DMS 273 treated with DMSO at 0.1 percent for 48 hours (cell line): ENCODE measurements at places on chromosomes 4 and X.

GRCh38 chr4:168119890-168120289 is 27.6 kb downstream of the ANXA10 start:
- DNase-seq: no peak

DNA sequence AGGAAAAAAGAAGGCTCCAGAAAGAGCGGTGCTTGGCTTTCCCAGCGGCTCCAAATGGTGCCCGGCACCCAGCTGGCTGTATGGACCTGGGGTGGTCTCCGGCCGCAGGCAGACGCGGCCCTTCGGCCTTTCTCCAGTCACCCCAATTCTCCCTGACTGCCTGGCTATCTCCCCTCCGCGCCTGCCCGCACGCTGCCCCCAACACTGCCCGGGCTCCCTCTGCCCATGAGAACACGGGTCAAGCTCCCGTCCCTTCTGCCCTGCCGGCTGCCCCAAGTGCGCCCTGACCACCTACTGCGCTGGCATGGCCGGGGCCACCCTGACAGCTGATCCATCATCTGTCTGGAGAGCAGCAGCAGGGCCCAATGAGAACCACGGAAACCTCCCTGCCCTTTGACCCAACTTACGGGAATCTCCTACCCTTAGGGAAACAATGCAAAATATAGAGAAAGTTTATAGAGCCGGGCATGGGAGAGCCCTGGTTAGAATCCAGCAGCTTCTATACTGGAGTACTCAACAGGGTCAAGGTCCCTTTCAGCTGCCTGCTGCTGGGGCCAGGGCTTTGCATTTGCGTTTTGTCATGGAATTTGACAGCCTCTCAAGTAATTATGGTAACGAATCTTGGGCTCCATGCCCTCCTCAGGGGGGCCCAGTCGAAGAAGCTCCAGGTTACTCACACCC is 1.2 kb upstream of the FAM3A start:
- DNase-seq: no peak

DNA sequence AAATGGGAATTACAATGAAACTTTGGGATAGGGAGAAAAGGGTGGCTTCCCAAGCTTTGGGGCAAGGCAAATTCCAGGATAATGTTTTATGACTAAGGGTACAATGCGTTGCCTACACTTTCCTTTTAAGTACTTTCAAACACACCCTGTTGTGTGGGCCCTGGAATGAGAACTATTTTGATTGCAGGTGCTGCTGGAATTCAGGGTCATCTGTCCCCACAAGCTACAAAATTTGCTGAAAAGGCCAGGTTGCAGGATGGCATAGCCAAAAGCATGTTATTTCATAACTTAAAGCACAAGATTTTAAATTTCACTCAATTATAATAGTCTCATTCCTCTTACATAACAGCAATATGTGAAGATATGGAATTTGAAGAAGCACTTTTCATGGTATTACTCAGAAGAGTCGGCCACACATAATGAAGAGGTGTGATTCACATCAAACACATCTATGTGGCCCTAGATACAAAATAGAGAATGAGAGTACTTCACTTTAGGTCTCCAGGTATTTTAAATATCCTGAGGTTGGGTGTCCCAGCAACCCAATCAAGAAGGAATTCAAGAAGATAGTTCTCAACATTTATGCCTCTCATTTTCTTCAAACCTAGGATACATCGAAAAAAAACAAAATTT is 89.3 kb downstream of the APBB2 start:
- DNase-seq: no peak

DNA sequence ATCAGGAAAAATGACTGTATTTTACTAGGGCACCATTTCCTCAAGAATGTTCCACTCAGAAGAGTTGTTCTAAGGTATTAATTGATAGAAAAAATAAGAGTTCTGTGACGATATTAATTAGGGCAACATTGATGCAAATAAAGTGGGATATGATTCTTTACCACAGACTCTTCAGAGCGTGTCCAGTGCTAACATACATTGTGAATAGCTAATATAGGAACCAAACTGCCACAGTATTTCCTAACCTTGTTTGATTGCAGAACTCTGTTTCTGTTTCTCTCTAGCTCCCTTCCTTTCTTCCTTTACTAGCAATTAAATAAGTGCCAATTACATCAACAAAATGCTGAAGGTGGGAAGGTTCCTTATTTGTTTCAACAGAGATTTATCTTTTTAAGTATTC is 154.1 kb upstream of the CPEB2 start:
- DNase-seq: no peak

DNA sequence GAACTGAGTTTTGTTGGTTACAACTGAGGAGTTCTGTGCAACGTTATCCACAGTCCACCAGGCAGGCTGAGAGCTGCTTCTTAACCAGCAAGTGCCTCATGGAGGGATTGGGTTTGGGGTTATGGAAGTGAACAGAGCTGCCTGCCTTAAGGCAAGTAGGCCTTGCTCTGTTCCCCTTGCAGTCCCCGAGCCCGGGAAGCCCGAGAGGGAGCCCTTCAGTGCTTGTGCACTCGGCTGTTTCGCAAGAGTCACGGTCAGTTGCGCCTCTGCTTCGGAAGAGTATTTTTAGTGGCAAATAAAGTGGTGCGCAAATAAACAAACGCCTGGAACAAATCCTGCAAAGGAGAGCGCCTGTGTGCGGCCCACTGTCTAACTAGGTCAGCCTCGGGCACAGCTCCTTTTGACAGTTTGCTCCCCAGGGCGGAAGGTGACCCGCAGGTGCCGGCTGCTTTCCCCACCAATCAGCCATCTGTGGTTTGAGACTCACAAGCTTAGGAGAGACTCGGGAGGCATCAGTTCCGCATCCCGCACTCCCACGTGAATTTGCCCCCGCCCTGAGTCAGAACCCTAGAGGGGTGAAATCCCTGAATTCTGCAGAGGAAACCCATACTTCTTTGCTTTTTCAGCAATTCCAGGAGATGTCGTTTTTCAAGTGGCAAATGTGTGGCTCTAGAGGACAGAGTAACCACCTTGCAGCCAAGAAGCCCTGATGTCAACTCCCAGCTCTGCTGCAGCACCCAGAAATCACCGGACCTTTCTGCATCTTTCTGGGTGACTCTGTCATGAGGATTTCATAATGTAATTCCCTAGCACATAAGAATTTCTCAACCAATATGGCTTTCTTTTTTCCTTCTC is 56.8 kb downstream of the LGI2 start:
- no peak for DNase-seq

GRCh38 chrX:40415675-40416074 is 165.1 kb upstream of the ATP6AP2 start:
- DNase-seq: no peak

DNA sequence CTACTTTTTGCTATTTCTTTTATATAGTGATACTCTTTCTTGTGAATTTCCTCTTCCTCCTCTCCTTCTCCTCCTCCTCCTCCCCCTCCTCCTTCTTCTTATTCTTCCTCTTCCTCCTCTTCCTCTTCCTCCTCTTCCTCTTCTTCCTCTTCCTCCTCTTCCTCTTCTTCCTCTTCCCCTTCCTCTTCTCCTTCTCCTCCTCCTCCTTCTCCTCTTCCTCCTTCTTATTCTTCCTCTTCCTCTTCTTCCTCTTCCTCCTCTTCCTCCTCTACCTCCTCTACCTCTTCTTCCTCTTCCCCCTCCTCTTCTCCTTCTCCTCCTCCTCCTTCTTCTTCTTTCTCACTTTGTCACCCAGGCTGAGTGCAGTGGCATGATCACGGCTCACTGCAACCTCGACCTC is 36.3 kb upstream of the RBMX start:
- DNase-seq: no peak

- no peak for DNase-seq
Observed at GRCh38 chr4:81142744-81143143, 72.3 kb downstream of the PRKG2 start.

GRCh38 chrX:50081282-50081889 is 119.4 kb downstream of the AKAP4 start:
- no peak for DNase-seq

- DNase-seq: no peak
Observed at GRCh38 chr4:141046255-141046654, 87.0 kb downstream of the RNF150 start.

- no peak for DNase-seq
Observed at GRCh38 chr4:17398035-17398434, 113.9 kb downstream of the QDPR start.

- DNase-seq: no peak
Observed at GRCh38 chr4:70504733-70505132, 13.6 kb upstream of the AMTN start.

GRCh38 chr4:29717287-29718057 is 1002.7 kb upstream of the PCDH7 start:
- DNase-seq: no peak

DNA sequence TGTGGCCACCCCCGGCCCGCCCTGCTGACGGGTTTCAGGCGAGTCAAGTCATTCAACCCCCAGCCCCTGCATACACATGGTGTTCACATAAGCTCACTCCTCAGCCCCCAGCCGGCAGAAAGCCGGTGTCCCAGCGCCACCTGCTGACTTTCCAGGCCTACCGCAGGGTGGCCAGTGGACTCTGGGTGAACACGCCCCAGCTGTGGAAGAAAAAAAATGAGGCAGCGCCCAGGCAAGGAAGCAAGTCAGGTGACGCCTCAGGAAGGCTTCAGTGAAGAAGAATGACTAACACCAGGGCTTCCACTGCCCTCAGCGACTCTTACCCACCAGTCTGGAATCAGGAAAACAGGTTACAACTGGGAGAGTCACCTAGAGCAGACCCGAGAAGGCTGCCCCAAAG is 15.8 kb downstream of the BCAP31 start:
- peak; percentile 47 for DNase-seq

- no peak for DNase-seq
Observed at GRCh38 chr4:101528526-101528925, 181.2 kb upstream of the PPP3CA start.

- DNase-seq: no peak
Observed at GRCh38 chr4:47010347-47010911, 17.0 kb upstream of the GABRA4 start.

DNA sequence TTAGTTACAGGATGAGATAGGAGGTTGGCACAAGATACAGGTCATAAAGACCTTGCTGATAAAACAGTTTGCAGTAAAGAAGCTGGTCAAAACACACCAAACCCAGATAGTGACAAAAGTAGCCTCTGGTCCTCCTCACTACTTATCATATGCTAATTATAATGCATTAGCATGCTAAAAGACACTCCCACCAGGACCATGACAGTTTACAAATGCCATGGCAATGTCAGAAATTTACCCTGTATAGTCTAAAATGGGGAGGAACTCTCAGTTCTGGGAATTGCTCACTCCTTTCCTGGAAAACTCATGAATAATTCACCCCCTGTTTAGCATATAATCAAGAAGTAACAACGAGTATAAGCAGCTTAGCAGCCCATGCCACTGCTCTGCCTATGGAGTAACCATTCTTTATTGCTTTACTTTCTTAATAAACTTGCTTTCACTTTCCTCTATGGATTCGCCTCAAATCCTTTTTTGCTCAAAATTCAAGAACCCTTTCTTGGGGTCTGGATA is 1254.4 kb downstream of the PCDH7 start:
- DNase-seq: no peak

DNA sequence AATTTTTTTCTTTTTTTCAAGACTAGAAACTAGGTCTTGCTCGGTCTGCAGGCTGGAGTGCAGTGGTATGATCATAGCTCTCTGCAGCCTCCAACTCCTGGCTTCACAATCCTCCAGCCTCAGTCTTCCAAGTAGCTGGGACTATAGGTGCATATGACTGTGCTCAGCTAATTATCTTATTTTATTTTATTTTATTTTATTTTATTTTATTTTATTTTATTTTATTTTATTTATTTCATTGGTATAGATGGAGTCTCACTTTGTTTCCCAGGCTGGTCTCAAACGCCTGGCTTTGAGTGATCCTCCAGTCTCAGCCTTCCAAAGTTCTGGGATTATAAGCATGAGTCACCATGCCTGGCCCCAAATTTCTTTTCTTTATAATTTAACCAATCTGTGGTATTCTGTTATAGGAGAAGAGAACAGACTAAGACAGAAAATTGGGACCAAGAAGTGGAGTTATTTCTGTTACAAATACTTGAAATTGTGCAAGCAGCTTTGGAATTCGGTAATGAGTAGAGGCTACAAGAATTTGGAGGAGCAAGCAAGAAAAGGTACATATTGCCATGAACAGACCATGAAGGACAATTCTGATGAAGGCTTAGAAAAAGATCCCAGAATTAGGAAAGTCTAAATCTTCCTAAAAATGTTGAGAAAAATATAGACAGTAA is 4.0 kb upstream of the PRDM5 start:
- DNase-seq: no peak

GRCh38 chrX:136899221-136899620 is 18.7 kb upstream of the RBMX start:
- DNase-seq: no peak

DNA sequence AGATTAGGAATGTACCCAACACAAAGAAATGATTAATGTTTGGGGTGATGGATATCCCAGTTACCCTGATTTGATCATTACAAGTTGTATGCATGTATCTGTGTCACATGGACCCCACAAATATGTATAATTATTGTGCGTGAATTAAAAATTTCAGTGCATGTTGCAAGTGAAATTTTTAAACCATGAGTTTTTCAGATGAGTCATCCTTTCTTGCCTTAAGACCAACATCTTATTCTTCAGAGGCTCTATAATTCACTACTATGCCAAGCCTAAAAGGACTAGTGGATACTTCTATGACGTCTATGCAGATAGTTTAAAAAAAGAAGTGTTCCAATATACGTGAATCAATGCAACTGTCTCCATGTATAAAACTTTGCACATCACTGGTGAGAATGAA is 113.0 kb upstream of the SH3RF1 start:
- DNase-seq: no peak

- no peak for DNase-seq
Observed at GRCh38 chr4:141220271-141220670, 424 bp upstream of the ZNF330 start.

GRCh38 chr4:185536411-185536709 is 1.1 kb upstream of the PDLIM3 start:
- DNase-seq: no peak

DNA sequence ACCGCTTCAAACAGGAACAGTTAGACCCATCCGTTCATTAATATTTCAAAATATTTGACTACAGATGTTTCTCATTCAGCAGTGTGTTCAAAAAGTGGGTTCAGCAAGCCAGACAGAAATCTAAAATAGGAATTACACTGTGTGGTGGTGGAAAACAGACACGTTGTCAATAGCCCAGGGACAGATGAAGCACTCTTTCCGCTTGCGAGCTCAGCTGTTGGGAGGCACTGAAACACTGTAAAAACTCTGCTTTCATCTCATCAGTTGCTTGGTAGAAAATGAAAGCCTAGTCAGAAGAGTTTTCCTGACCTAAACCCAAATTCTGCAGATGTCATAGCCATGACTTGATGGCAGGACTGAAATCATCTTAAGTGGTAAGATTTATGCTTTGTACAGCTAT is 38.5 kb downstream of the LRP2BP start:
- no peak for DNase-seq

DNA sequence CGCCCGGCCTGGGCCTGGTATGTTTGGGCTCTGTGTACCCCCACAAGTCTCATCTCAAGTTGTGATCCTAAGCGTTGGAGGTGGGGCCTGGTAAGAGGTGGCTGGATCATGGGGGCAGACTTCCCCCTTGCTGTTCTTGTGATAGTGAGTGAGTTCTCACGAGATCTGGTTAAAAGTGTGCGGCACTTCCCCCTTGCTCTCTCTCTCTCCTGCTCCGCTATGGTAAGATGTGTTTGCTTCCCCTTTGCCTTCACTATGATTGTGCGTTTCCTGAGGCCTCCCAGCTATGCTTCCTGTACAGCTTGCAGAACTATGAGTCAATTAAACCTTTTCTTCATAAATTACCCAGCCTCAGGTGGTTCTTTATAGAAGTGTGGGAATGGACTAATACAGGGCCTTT is 53.0 kb downstream of the CHST7 start:
- DNase-seq: no peak

GRCh38 chr4:48409203-48409602 is 67.9 kb downstream of the SLAIN2 start:
- no peak for DNase-seq
